Cerebellar cortex (tissue), 1 donor: ENCODE measurements at places on chromosomes 1 and 21.
A peak's percentile ranks its signal among the peaks of the same experiment; 100 is the strongest.

GRCh38 chr1:40886318-40887011 lies 24.3 kb upstream of the CITED4 start:
- no peak for DNase-seq

GRCh38 chr21:44952929-44953627 lies 13.2 kb downstream of the SLX9 start:
- no peak for DNase-seq

DNA sequence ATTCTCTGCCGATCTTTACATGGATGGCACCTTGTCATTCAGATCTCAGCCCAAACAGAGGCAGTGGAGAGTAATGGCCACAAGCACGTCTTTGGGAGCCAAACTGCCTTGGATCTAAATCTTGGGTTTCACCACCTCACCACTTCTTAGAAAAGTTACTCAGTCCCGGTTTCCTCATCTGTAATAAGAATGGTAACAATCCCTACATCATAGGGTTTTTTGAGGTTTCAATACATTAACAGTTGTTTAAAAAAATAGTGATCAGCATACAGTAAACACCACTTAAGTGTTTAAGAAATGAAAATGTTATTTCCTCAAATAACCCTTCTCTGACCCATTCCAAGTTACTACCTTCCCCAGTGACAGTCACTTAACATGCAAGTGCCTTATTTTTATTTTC lies 38.5 kb upstream of the KCNA3 start:
- DNase-seq, result no peak

DNA sequence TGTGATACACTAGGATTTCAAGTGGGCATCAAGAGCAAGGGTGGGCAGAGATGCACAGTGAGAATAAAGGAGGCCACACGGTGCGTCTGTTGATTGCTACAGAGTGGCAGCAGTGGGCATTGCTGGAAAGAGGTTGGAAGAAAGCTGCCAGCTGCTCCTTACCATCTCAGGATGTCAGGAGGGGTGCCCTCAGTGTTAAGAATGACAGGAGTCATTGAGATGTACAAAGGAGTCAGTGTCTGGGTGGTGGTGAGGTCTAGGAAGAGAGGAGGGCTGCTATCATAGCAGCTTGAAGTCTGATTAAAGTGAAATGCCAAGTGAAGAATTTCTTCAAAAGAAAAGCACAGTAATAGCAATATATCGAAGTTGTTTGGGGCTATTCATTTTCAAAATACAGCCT lies 992.7 kb downstream of the TTLL7 start:
- DNase-seq, result no peak

DNA sequence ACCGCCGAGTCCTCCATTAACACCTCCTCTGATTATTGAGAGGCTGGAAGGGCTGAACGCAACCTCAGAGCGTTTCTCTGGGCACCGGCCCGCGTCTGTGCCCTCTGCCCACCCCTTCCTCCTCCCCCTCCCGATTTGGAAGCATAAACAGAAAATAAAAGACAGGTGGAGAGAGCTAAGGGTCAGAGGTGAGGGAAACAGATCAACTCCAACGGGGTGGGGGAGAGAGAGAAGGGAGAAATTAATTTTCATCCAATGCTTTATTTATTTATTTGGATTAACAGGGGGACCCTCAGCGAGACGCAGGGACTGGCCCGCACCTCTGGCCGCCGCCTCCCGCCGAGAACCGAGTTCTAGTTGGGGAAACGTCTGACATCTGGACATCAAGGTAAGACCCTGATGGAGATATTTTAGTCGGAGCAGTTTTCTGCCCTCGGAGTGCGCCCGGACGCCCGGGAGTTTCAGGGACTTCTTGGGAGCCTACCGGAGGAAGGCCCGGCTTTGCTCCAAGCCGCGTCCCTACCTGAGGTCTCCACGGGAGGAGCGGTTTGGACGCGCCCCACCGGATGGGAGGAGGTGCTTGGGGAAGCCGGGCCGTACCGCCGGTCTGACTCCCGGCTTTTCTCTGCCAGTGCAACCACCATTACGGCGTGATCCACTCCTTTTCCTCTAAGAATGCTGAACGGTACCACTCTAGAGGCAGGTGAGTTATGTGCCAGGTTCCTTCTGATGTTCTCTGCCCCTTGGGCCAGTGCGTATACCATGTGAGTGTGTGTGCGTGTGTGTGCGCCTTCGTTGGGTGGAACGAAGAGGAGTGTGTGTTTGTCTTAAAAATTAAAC lies 5.1 kb upstream of the LHX9 start:
- no peak for DNase-seq

DNA sequence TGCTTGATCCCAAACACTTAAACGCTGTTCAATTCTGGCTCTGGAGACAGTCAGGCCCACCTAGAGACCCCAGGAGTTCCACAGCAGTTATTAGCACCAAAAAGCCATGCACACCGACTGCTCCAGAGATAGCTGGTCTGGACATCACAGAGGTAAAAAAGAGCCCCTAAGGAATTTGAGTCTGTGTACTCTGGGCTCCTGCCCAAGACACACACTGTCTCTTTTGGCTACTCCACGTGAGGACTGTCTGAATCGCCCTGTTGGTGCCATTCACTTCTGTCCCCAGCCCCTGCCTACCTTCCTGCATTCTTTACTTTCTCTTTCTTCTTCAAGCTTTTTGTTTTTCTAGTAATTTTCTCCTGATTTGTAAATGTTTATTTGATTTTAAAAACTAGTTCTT lies 197.4 kb downstream of the ADGRL2 start:
- no peak for DNase-seq

- DNase-seq, result no peak
Measured at GRCh38 chr1:231933711-231934626, 307.4 kb downstream of the DISC1 start.

DNA sequence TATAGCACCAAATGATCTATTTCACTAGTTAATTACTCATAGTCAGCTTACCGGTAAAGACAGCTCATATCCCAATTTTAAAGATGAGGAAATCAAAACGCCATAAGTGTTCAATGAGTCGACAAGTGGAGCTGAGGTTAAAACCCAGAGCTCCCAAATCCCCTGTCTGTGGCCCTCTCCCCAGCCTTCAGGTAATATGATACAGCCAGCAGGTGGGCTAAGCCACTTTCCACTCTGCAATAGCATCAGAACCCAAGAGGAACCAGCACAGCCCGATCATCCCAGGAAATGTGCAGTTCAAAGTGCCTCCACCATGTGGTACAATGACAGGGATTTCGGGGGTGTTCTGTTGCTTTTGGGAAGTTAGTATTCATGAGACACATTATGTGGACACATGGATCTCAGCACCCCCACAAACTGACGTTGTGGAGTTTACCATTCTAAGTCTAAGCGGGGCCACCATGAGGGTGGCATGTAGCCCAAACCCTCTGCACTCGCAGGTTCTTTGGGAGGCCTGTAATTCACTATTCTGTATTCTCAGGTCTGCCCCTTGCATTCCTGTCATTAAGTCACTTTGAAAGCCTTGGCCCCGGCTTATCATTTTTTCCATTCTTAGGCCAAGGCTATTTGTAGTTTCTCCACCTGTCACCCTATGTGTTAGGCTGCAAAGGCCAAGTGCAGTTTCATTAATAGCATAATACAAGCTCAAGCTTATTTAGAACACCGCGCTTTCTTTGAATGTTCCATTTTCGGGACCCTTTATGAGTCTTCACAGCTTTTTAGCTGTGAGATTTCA lies 26.3 kb upstream of the ACTN2 start:
- DNase-seq, result no peak

DNA sequence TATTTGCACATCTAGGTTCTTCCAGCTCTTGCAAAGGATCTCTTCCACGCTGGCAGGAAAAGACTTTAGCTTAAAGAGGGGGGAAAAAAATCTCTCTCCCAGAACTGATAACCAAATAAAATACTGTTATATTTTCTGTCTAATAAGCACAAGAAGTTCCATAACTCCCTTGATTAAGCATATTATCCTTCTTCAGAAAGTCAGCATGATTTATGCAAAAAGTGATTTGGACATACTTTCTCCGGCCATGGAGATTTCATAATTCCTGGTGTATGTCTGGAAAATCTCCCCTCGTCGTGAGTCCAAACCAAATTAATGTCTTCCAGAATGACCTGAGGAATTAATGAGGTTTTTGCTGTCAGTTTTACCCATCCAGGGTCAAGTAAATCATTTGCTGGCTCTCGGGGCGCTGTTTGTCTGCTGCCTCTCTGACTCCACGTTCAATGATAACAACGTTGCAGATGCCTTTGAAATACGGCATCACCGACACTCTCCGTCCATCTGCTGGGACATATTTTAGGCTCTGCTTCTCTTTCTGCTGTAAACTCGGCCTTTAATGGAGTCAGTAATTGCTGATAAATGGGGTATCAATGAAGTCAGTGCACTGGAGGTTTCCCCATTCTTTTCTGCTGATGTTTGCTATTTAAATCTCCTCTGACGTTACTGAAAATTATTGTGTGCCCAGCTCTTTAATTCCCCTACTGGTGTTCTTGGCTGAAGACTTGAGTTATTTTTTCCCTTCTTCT lies 112.9 kb downstream of the HLX start:
- DNase-seq, result no peak

GRCh38 chr1:79497193-79497773 lies 490.8 kb upstream of the ADGRL4 start:
- DNase-seq, result peak; percentile 15

DNA sequence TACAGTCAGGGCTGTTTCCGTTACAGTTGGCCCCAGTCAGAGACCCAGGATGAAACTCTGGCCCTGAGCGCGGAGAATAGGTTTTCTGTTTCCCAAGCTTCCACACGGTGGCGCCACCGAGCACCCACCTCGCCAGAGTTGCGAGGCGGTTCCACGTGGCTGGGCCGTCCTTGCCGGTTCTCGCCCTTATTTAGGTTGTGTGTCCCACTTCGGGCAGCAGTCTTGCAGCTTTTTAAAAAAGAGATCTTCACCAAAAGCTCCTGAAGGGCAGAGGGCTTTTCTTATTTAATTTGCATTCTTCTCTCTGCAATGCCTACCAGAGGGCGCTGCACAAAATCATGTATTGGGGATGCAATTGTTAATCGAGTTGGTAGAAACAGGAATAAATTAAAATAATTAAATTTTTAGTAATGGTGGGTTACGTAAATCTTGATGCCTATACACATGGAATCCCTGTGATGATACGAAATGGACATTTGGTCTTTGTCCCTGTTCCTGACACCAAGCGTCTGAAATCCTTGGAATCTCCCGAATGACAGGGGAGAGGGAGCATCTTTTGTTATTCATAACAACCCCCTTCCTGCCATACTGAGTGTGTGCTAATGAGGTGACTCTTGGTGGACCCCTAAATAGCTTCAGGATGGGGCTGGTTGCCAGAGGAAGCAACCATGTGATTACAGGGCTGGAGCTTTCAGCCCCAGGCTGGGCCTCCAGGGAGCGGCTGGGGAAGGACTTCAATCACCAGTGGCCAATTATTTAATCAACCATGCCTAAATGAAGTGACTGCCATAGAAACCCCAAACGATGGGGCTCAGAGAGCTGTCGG lies 5.6 kb upstream of the S100A7 start:
- peak; percentile 31 for DNase-seq

GRCh38 chr21:15063814-15064575 lies 805 bp downstream of the NRIP1 start:
- DNase-seq, result no peak

DNA sequence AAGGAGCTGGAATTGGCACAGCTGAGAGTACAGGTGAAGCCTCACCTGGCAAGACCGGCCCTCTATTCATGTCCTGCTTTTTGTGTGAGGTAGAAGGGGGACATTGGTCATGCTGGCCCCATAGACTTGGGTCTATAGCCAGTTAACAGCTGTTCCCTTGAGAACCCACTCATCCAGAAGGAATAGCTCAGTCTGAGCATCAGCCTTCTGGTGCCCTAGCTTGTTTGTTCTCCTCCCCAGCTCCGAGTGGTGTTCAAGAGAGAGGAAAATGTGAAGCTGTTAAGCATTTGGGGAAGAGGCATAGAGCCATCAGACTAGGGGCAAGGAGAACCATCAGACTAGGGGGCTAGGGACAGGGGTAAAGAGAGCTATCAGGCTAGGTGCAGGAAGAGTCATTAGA lies 290.9 kb downstream of the SIPA1L2 start:
- no peak for DNase-seq

DNA sequence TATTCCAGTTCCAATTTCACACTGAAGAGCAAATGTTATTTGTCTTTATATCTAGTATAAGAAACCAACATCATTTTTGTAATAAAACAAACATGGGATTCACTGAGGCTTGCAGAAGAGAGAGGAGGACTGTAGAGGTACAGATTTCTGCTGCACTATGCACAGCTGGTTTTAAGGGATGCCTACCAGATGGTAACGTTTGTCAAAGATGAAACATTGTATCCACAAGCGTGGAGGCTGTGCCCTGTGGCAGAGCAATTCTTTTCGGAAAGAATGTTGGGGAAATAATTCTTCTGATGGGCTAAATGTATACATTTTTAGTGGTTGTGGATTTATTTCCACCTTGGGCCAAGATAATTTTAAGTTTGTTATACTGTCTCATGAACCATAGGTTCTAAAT lies 272.4 kb downstream of the DUSP10 start:
- DNase-seq, result no peak

- no peak for DNase-seq
Measured at GRCh38 chr1:64923294-64923718, 43.0 kb downstream of the JAK1 start.

DNA sequence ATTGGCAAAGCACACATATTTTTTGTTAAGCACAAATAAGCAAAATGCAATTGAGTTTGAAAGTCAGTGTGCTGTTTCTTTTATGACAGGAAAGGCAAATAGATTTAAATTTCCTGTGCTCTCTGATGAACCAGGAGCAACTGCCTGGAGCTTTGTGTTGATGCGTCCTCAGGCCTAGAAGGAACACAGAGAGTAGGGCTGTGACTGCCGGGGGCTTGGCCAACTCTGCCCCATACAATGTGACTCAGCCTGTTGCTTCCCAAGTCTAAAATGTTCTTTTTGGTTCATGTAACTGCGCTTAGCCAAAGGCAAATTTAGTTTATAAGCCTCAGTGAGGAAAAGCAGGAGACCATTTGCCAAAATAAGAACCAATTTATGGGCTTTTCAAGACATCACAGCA lies 37.5 kb downstream of the TOR1AIP2 start:
- no peak for DNase-seq

DNA sequence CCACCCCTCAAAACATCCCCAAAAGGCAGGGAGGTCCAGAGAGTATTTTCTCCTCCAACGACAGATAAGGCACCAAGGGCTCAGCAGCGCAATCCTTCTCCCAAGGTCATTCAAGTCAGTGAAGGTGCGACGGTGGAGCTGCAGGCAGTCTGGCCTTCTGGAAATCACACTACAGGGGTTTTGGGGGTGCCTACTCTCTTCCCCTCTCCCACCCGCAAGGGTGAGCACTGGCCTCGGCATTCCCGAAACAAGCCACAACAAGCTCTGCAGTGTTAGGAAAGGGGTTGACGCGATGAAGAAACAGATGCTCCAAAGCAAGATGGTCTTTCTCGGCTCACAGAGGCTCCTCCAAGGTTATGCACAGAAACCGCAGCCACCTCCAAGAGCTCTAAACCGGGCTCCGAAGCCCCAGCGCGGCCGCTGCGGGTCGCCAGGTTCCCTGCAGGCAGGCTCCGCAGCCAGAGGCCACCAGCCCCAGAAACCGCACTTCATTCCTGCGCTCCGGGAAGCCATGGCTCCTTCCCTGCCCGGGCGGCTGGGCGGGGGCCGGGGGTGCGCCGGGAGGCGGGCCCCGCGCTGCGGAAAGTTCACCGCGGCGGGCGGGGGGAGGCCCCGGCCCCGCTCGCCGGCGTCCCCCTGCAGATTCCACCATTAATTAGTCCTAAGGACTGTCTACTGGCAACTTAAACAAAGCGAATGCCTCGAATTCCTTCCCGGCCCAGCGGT lies 1.1 kb downstream of the LUZP1 start:
- peak; percentile 41 for DNase-seq
